Stimulated activated CD8-positive, alpha-beta memory T cell treated with anti-CD3 and anti-CD28 coated beads, Interleukin-4, amount 100 ng/mL, for 4 hours (primary cell): ENCODE measurements at places on chromosomes 11 and 22.

DNA sequence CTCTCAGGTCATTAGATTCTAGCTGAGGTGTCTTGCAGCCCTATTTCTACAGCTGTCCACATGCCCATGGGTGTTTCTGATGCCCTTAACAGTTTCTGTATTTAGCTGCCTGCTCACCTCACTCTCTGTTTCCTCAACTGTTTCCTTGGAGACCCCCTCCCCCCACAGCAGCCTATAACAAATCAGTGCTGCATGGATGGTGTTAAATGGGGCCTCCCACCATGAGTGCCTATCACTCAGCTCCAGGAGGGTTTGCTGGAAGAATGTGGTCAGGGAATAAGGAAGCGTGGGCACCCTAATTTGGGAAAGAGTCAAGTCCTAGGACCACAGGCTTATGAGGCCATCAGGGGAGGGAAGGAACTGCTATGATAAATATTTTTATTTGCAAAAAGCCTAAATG is 8.6 kb downstream of the KLHL35 start:
- no peak for DNase-seq

GRCh38 chr11:73734993-73735392 is 25.9 kb downstream of the RAB6A start:
- no peak for DNase-seq

GRCh38 chr22:44491269-44492035 is 6.6 kb downstream of the RTL6 start:
- no peak for DNase-seq

DNA sequence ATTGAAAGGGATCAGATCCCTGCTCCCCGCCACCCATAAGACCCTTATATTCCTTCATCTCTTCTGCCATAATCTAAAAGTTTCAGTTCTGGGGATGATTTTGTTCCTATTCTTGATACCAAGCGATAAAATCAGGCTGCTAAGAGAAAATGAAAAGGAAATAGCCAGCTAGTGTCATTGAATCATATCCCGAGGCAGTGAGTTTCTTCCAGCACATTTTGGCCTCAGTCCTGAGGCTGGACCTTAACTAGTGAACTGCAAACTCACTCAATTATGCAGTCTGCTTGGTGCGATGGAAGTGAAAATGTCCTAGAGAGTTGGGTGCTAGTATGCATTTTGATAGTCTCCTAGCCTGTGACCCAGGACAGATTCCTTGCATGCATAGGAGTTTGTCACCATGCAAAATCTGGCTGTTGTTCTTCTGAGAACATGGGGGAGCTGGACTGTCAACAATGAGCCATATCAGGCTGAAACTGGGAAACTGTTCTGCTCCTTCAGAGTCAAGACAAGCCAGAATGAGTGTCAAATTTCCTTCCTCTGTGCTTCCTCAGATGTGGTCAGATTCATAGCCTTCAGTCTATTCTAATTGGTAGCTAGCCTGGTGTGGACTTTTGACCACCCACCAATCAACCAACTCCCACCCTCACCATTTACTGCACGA is 102.9 kb downstream of the CCDC81 start:
- DNase-seq, result no peak

GRCh38 chr11:11267312-11267711 is 85.7 kb downstream of the CSNK2A3 start:
- DNase-seq, result no peak

GRCh38 chr11:105401269-105401809 is 208.5 kb upstream of the GRIA4 start:
- no peak for DNase-seq

GRCh38 chr11:48017105-48017830 is 36.9 kb downstream of the PTPRJ start:
- DNase-seq, result no peak

DNA sequence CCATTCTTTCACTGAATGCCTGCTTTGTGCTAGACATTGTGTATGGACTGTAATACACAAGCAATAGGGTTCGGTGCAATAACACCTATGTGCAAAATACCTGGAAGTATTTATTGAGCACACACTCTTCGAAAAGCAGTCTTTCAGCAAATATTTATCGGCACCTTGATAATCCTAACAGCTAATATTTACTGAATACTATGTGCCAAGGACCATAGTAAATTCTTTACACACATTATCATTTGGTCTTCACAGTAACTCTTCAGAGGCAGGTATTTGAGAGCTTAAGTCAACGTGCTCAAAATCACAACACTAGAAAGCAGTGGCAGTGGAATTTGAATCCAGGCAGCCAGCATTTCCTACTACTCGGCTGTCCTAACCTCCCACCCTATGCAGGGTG is 2.2 kb downstream of the B3GNT6 start:
- no peak for DNase-seq

DNA sequence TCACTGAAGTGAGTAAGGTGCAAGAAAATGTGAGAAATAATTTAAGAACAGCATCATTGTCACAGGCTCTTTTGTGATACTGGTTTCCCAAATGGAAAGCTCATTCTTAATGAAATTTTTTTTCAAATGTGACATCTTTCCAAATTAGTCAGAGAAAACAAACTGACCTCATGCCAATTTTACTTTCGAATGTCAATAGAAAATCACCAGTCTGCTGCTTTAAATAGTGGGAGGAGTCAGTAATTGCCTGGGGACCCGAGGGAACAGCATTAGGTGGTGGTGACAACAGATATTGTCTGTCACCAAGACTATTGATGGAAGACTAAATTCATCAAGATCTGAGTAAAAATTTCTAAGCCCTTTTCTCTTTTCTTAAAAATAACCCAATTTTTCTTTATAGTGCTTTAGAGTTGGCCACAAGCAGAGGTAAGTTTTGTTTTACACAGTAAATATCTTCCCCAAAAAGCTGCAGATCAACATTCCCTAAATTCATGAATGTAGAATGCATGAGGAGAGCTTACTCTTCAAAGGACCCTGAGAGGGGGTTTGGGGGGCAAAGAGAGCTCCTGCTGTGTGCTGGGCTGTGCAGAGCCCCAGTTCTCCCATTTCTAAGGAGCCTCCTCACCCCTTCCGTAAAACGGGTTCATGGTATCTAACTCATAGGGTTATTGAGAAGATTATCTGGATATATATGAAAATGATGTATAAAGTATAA is 95.1 kb downstream of the PIWIL4 start:
- DNase-seq, result no peak

DNA sequence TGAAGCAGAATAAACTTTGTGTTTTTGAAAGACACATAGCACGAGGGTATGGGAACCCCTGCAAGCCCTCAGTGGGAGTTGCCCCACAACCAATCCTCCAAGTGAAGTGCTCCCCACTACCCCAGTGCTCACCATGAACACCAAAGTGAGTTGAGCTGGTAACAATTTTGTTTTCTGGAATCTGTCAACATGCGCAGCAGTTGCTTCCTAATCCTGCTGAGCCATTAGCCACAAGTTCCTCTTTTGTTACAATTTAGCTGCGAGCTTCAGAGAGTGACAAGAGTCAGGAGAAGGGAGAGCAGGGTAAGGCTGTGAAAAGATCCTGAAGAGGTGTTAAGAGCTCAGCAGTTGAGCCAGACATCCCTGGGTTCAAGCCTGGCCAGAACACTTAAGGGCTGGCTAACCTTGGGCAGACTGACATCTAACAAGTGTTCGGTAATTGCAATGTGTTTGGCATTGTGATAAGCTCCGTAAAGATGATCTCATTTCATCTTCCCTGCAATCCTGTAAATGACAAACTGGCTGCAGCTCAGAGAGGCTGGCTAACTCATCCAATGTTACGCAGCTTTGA is 24.1 kb upstream of the ASPHD2 start:
- no peak for DNase-seq

GRCh38 chr22:36432592-36433317 is 45.0 kb upstream of the MYH9 start:
- no peak for DNase-seq

DNA sequence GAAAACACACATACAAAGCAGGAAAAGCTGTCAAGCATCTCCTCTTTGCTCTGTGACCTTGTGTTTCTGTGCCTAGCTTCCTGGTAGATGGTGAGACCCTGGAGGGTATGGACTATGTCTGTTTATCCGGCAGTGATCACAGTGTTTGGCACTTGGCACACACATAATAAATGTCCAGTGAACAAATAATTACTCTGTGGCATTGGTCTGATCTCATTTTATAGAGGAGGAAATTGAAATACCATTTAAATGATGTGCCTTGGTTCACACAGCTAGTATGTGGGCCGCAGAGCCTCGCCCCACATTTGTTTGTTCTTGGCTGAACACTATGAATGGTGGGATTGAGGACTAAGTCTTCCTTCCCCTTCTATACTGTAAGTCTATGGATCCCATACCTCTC is 104.7 kb upstream of the SPON1 start:
- no peak for DNase-seq

- no peak for DNase-seq
These were observed 79.4 kb upstream of the NAV2 start for GRCh38 chr11:19633276-19633675.

- no peak for DNase-seq
These were observed 20.3 kb downstream of the FAM118B start for GRCh38 chr11:126231725-126232459.

- no peak for DNase-seq
These were observed 49.7 kb upstream of the BIRC3 start for GRCh38 chr11:102267609-102268008.

GRCh38 chr11:78860720-78861422 is 286.2 kb upstream of the NARS2 start:
- no peak for DNase-seq

DNA sequence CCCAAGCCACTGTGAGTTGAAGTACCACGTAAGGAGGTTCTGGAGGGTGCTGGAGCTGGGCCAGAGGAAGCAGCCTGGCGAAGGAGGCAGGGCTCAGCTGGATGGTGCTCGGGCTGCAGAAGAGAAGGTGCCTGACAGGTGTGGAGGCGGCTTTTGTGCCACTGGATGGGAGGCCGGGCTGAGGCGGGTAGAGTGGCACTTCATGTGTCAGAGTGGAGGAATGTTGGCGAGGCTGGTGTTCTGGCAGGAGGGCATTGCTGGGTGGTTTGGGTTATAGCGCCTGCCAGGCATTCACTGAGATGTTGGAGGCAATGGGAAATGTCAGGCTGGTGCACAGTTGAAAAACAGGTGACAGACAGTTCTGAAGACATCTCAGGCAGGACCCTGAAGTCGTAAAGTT is 24.2 kb downstream of the UBE2L3 start:
- no peak for DNase-seq

DNA sequence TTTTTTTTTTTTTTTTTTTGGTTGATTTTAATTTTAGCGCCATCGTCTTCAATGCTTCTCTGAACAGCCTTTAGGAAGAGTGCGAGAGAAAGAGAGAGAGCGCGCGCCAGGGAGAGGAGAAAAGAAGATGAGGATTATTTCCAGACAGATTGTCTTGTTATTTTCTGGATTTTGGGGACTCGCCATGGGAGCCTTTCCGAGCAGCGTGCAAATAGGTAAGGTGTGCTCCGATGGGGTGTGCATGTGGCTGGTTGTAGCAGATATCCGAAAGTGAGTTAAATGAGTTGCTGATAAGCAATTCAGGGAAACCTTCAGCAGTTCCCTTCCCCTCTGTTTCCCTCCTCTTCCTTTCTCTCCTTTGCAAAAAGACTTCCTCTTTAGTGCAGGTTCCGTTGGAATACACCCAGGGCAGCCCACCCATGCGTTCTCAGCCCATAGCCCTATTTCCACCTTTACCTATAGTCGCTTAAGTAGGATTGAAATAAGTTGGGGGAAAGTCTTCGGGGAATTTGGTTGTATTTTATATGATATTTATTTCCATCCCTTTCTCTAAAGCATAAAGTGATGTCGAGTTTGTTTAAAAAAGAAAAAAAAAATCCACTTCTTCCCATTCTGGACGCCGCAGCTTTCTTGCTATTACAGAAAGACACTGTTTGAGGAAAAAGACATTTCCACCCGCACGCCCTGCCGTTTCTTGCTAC is 1.1 kb downstream of the GRIA4 start:
- no peak for DNase-seq

- DNase-seq, result no peak
These were observed 11.4 kb downstream of the PACS1 start for GRCh38 chr11:66081505-66081904.

- DNase-seq, result no peak
These were observed 7.3 kb downstream of the TCN2 start for GRCh38 chr22:30614268-30614667.

DNA sequence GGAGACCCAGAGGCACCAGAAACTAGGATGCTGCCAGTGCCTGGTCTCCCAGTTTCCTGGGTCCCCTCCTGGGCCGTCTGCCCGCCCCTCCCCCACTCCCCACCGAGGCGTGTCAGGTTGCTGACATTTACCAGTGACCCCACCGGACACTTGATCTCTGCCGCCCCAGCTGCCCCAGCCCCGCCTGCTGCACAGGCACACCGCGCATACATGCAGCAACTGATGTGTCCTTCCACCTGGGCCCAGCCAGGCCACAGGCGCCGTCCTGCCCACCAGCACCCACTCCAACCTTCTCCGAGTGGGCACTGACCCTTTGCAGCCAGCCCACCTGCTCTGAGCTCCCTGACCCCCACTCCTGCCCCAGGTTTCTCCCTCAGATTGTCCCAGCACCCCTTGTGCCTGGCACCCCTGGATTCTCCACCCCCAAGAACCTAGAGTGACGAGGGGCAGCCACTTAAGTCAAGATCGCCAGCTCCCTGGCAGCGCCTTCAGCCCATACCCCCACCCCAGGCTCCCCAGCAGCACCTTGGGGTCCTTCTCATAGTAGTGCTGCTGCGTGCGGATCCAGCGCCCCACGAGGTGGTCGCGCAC is 548 bp downstream of the PYGM start:
- no peak for DNase-seq

DNA sequence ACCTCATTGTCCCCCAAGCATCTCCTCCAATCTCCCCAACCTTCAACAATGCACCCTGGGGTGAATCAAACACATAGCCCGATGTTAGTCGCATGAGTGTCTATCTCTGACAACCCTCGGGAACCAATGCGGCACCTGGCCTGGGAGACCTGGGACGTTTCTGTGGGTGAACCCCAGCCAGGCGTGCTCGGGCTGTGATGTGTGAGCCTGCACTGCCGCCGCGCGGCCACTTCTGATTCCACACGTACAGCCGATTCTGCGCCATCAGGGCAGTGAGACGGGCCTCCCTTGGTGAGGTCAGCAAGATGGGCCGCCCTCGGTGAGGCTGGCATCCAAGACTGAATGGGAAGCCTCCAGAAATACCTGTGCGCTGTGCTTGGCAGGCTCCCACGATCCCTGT is 5.2 kb upstream of the H19 start:
- DNase-seq, result no peak
